ENCODE measurements at places on chromosomes 7 and 10. TPM values are rescaled to one million over a fixed set of nuclear protein-coding genes. Genes with fewer than 3 reads are reported as not detected.

GRCh38 chr10:20977300-20977699, 80.2 kb upstream of the NEBL start:
- H3K4me3 ChIP-seq: no peak overlapping the region
- no peaks in the 10 kb centered on the region for H3K36me3 ChIP-seq

DNA sequence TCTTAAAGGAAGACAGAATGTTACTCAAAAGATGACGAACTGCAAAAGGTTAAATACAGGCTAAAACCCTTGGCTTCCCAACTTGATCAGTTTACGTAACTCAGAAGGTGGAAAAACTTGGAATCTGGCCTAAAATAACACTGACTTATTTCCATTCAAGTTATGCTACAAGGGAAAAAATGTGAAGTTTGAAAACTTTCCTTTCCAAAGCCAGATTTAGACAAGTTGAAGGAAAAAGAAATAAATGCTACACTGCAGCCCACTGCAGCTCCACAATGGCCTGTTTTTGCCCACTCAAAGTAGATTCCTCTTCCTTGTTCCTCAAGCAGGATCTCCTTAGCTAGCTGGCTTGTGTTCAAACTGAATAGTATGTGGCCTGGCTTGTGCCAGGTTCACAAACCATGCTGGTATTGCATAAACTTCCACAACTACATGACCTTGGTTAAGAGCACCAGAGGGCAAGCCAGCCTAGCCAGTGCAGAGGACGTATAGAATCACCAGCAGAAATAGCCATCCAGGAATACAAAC, 166.2 kb downstream of the CPEB3 start:
- no peaks in the 10 kb centered on the region for H3K36me3 ChIP-seq
- H3K27me3 ChIP-seq: no peaks in the 10 kb centered on the region
- peaks cover 40% of the 10 kb centered on the region for H3K4me1 ChIP-seq
- peak; percentile 58 for DNase-seq
- no peak overlapping the region for H3K4me3 ChIP-seq

DNA sequence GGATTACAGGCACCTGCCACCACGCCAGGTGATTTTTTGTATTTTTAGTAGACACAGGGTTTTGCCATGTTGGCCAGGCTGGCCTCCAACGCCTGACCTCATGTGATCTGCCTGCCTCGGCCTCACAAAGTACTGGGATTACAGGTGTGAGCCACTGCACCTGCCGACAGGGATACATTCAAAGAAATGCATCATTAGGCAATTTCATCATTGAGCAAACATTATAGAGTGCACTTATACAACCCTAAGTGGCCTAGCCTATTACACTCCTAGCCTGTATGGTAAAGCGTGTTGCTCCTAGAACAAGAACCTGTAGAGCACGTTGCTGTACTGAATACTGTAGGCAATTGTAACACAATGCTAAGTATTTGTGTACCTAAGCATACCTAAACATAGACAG, 350.3 kb downstream of the GALNT17 start:
- no peaks in the 10 kb centered on the region for H3K36me3 ChIP-seq
- no peak overlapping the region for H3K27ac ChIP-seq
- H3K27me3 ChIP-seq: no peaks in the 10 kb centered on the region
- no peaks in the 10 kb centered on the region for H3K4me1 ChIP-seq

The HMX2 gene
- not detected for total RNA-seq

The EBLN1 gene
- total RNA-seq: not detected

The FAM20C gene
- 42.5 TPM for total RNA-seq
